NCI-H2107 (cell line): ENCODE measurements at places on chromosomes 16 and 17.

GRCh38 chr16:14125000-14125681 lies 54.0 kb downstream of the MRTFB start:
- no peak for DNase-seq

GRCh38 chr16:56858374-56858773 lies 6.6 kb upstream of the SLC12A3 start:
- no peak for DNase-seq

GRCh38 chr16:89135971-89136765 lies 35.4 kb upstream of the CDH15 start:
- DNase-seq = peak; percentile 16

DNA sequence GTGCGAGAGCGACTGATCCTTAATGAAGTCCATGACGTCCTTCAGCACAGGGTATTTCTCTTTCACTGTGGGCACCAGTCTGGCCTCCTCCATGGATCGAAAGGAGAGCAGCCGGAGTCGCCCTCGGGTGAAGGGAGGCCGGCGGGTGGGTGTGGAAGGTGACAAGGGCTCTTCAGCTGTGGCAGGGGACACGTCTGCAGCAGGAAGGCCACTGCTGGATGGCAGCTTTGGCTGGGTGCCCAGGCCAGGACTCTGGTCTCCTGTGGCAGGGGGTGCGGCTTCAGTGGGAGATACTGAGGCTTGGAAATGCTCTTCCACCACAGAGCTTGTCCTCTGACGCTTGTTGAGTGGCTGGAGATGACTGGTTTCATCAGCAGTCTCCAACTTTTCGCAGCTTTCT lies 78.5 kb downstream of the ZZEF1 start:
- DNase-seq = no peak

GRCh38 chr16:83306961-83307593 lies 500.7 kb upstream of the HSBP1 start:
- no peak for DNase-seq

DNA sequence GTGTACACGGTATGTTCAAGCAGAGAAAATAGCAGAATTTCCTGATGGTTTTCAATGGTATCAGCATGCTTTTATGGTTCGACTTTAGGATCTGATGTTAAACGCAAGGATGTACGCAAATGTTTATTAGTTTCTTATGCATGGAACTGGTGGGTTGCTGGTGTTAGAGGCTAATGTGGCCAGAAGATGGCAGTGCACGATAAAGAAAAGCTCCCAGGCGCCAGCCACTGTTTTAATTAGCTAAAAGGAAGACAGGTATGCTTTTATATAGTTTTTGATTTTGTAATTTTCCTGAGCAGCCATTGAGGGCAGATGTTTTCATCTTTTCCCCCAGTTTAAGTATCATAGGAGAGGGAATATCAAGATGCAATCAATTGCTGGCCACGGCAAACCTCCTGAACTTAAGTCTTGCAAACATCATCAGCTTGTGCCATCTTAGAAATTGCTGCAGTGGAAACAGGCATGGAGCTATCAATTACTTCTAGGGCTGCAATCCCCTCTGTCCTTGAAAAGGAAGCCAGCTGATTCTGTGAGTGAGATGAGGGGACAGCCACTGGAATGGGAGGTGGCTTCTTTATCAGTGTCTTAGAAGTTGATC lies 648.5 kb upstream of the RBFOX1 start:
- DNase-seq = no peak
